ENCODE measurements at places on chromosomes 11 and 22.

DNA sequence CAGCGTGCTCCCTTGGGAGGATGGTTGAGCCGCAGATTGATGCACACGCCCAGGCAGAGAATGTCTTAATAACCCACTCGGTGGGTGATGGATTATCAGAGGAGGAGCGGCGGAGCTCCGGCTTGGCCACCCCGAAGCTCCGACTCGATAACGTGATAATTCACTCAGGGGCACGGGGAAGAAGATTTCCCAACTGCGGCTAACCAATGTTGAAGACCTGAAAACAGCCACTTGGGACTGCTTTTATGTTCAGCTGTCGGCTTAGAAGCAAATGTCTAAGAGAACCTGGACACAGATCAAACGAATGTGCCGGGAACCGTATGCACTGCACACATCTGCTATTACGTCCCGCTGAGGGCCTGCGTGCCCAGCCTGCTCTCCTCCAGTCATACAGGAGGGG lies 206.8 kb upstream of the CADM1 start:
- no peak for DNase-seq

GRCh38 chr11:59336176-59336575 lies 22.5 kb upstream of the OR5AN1 start:
- DNase-seq: no peak

DNA sequence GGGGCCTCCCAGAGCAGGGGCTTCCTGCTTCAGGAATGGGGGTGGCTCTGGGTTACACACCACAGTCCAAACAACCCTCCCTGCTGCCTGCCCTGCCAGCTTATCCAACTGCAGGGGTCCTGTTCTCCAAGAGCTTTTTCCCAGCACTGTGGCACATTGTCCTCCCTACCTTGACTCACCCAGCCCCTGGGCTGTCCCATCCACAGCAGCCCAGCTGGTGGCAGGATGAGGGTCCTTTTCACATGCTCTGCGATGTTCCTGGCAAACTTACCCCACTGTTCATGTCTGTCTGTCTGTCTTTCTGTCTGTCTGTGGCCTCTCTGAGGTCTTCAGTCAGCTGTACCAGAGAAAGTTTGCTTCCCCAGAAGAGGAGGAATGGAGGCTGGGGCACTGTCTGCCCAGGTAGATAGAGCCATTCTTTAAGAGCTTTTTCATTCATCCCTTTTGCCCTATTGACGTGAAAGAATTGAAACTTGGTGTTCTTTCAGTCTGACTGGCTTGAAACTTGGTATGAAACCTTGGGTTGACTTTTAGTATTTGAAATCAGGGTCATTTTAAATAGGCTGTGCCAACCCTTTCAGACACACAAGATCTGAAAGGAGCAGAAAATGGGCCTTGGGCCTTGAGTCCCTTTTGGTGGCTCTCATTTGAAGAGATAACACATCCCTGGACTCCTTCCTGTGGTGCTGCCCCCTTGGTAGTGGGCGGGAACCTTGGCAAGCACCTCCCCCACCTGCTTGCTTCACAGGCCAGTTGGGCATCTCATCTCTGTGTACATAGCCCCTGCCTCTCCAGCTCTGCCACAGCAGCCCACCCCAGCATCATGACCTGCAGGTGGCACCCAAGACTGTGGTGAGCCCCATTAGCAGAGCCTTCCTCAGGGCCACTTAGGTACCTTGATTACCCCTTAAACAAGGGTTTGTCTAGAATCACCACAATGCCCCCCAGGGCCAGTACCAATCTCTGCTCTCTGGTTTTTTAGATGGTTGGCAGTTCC lies 74.6 kb upstream of the SUSD2 start:
- DNase-seq: no peak

DNA sequence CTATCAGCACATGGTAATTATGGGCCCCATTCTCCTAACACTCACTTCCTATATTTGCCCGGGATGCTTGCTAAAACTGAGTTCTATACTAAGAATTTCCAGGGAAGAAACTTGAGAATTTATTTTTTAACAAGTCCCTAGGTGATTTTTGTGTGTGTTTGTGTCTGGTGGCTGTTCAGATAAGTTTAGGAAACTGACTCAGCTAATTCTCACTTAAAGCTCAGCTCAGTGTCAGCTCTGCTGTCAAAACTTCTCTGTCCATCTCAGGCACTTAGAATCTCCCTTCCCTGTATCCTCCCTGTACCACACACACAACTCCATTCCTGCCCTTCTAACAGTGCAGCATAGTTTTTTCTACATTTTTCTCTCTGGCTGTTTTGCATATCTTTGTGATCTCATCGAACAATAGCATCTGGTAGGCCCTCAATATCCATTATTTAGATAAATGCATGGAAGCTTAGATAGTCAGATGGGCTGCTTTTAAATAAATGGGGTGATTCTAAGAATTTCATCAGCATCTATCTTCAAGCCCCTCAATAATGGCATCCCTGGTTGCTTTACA lies 69.3 kb downstream of the PIWIL4 start:
- DNase-seq: no peak

Measured in suppressor macrophage (primary cell).